ENCODE measurements at places on chromosomes 12 and 14. TPM values are rescaled to one million over a fixed set of nuclear protein-coding genes. Genes with fewer than 3 reads are reported as not detected.

The RBP5 gene
- total RNA-seq = 2.9 TPM

The SPIC gene
- total RNA-seq = not detected

The ANG gene
- 59.8 TPM for total RNA-seq

The C14orf180 gene
- total RNA-seq = 32.3 TPM

DNA sequence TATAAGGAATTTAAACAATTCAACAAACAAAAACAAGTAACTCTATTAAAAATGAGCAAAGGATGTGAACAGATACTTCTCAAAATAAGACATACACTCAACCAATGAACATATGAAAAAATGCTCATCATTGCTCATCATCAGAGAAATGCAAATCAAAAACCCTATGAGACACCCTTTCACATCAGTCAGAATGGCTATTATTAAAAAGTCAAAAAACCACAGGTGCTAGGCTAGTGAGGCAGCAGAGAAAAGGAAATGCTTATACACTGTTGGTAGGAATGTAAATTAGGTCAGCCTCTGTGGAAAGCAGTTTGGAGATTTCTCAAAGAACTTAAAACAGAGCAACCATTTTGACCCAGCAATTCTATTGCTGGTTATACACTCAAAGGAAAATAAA is 52.0 kb downstream of the NAV3 start:
- DNase-seq = no peak

- no peak for DNase-seq
Observed at GRCh38 chr12:110850762-110851161, 4.0 kb downstream of the CCDC63 start.

- DNase-seq = no peak
Observed at GRCh38 chr14:54435500-54435981, 5.6 kb downstream of the CNIH1 start.

DNA sequence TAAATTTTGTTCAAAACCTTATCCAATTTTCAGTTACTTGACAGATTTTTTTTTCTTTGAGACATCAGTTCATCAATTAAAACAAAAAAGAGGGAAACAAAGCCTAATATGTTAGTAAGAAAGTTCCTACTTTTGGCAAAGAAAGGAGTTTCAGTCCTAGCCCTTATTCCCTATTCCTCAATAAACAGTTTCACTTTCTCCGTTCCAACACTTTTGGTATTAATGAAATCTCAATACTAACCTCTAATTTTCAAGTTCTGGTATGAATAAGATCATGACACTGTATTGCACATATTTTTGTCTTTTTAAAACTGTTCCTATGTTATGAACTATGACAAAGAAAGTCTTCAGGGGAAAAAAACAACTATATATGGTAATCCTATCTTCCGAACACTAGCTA is 48.4 kb downstream of the RPS6KA5 start:
- no peak for DNase-seq

- DNase-seq = peak; percentile 48
Observed at GRCh38 chr14:103008768-103009357, 48.5 kb downstream of the CDC42BPB start.

GRCh38 chr12:116677202-116677661 is 60.6 kb downstream of the SPRING1 start:
- DNase-seq = no peak

DNA sequence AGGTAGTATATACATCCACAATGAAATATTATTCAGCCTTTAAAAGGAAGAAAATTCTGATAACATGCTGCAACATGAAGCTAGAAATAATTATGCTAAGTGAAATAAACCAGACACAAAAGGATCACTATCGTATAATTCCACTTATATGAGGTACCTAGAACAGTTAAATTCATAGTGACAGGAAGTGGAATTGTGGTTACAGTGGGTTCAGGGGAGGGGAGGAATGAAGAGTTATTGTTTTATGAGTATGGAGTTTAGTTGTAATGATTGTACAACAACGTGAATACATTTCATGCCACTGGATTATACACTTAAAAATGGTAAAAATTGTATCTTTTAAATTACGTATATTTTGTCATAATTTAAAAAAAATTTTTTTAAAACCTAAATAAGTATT is 21.0 kb downstream of the EEA1 start:
- no peak for DNase-seq

DNA sequence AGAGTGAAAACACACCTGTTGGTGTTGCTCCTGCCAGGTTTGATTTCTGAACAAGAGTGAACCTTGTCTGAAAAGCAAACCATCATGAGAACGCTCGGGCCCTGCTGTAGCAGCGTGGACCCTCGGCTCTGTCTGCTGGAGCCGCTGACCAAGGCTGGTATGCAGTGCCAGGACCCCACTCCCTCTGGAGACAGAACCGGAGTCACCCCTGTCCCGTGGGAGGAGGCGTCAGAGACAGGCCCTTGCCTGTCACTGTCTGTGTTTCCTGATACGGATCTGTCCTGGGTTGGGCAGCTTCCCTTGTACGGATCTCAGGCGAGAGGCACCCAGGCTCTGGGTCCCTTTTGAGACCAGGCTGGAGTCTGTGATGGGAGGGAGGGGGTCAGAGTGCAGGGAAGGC is 111.6 kb downstream of the ADGRD1 start:
- DNase-seq = no peak

- DNase-seq = no peak
Observed at GRCh38 chr14:69299286-69300035, 39.5 kb downstream of the GALNT16 start.

DNA sequence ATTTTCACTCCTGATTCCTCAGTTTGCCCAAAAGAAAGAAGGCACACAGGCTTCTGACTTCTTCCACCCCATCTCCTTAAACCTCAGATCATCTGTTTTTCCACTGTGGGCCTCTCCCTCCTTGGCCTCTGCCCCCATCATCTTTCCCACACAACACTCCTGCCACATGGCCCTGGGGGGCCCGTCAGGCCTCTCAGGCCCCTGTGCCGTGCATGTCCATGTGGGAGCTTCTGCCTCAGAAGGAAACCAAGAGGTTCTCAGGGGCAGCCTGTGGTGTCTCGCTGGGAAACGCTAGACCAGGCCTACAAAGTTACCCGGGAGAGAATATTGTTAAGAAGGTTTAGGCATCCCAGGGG is 8.0 kb downstream of the KLHL33 start:
- DNase-seq = no peak

- DNase-seq = no peak
Observed at GRCh38 chr12:92735131-92735721, 32.4 kb downstream of the PLEKHG7 start.

GRCh38 chr14:64654246-64654900 is 49.9 kb upstream of the PLEKHG3 start:
- DNase-seq = no peak
